Stimulated activated CD4-positive, alpha-beta T cell treated with anti-CD3 and anti-CD28 coated beads, Interleukin-4, amount 100 ng/mL, for 1 hour (primary cell): ENCODE measurements at places on chromosomes 5 and 9.

GRCh38 chr5:59264639-59265245 lies 628.8 kb downstream of the PDE4D start:
- DNase-seq: no peak

DNA sequence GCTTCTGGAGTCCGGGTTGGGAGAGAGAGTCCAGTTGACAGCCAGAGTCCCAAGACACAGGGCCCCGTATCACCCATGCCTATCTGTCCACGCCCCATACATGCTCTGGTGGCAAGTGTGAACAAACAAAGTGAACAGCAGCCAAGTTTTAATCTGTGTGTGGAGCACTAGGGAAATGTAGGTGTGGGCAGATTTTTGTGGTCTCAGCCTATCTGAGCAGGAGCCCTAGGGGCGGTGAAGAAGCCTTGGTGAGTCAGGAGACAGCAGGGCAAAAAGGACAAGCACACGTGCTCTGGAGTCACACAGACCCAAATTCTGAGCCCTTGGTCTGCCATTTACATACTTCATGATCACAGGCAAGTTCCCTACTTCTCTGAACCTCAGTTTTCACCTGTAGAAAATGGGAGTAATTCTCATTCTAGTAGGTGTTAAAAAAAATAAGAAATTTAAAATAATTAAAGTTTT lies 23.2 kb downstream of the EGR1 start:
- no peak for DNase-seq

DNA sequence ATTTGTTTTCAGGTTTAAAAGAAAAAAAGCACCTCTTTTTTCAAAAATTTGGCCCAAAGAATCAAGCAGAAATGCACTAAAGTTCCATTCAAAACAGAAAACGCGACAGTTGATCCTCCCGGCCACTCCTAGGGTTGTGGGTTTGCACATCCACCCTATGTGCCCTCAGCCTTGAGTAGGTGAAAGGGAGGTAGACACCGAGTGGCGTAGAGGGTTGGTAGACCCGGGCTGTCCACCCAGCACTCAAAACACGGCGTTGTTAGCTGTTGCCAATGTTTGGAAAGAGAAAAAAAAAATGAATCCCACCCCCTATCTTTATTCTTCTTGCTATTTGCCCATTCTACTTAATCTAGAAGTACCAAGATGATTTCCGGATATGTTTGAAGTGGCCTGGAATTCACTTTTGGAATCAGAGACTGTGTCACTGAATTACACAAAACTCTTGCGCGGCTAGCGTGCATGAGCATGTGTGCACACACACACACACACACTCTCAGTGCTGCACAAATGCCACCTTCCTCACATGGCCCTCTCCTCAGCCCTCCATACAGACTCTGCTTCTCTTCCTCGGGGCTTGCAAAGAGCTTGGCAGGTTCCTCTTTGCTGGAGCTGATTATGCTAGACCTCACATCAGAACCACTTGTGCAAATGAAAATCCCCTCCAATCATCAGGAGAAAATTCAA lies 110.2 kb upstream of the HAND1 start:
- DNase-seq: no peak

DNA sequence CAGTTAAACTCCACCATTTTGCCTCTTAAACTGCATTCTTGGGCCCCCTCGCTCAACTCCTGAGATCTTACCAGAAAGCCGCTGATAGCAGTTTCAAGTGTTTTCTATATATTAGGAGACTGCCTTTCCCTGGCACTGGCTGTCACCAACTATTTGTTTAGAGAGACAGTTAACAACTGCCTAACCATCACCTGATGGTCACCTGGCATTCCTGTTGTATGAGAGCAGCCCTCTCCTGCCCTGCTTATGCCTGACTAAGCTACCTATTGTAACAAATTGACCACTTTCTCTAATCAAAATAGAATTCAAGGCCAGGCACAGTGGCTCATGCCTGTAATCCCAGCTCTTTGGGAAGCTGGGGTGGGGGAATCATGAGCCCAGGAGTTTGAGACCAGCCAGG lies 28.0 kb upstream of the SIL1 start:
- no peak for DNase-seq

GRCh38 chr9:17776735-17777134 lies 197.9 kb downstream of the SH3GL2 start:
- DNase-seq: no peak

DNA sequence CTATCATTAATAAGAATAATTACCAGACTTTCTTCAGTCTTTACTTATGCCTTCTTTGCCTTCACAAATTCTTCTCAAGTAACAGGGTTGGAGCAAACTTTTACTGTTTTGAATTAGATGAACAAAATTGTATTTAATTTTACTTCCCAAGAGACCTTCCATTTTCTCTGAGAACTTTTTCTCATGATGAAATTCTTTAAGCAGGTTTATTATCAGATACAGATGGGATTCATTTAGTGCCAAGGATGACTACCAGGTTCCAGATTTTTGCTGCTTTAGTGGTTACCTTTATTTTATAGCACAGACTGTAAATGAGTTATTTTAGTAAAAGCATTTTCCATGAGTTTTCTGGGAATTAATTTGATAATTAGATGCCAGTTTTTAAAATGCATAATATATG lies 125.1 kb downstream of the GDNF start:
- no peak for DNase-seq

DNA sequence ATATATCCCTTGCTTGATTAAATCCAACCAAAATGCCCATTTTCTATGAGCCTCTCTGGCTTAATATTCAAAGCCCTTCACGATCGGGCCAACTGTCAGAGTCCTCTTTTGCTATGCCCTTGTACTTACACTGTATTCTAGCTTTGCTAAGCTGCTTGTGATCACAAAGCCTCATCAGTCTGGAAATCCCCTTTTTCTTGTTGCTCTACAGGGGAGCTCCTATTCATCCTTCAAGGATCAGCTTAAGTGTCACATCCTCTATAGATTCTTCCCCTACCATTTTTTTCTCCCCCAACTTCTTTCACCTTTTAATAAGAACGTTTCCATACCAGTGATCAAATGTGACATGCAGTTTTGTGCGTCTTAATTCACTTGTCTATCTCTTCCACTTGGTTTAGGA lies 450.4 kb upstream of the CHD1 start:
- DNase-seq: no peak

DNA sequence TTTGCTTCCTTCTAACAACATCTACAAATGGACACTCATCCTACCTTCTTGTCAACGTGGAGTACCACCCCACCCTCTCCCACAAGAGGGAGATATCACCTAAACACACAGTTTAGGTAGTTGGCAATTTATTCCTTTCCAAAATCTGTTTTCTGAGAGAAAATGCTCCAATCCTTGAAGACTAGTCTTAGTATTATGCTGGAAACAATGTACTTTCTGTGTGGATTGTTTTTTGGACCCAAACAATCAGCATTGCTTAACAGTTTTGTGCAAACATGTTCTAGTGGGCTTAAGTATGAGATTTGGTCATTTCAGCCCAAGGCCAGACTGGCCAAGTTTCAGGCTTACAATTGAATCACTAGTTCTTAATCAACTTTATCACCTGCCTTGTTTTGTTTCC lies 359.1 kb downstream of the ARHGEF28 start:
- no peak for DNase-seq

GRCh38 chr5:73282923-73283322 lies 109.9 kb downstream of the TMEM174 start:
- DNase-seq: no peak

DNA sequence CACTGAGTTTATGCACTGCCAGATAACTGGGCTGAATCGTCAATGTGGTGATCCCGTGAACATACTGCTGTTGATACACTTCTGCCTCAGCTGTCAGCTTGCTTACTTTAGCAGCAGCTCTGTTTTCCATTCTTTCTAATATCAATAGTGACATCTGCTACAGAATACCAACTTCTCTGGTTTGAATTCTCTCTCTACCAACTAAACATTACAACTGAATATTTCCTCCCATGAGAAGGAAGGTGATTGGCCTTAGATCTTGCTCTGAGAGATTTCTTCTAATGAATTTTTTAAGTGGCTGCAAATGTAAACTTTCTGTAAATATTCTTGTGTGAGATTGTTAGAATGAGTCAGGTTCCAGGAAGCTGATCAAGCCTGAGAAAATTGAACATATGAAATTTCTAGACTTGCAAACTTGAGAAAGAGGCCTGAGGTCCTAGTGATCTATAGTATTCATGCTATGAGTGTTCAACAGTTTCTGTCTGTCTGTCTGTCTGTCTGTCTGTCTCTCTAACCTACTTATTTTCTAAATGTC lies 205.5 kb upstream of the CDKN2B start:
- DNase-seq: no peak

GRCh38 chr5:170275376-170275994 lies 22.1 kb downstream of the LCP2 start:
- DNase-seq: no peak

DNA sequence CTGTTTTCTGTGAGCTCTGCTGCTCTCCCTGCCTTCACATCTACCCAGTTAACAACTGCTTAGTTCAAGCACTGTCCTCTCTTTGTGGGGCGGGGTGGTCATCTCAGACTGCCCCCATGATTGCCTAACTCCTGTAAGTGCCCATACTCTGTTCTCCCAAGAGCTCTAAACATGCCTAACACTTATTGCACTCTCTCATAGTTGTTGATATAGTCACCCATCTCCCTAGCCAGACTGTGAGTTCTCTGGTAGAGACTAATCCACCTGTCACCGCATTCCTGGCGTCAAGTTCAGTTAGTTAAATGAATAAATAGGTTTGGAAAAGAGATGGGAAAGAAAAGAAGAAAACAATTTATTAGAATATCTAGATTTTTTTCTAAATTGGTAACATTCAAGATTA lies 18.3 kb upstream of the MUSK start:
- DNase-seq: no peak

DNA sequence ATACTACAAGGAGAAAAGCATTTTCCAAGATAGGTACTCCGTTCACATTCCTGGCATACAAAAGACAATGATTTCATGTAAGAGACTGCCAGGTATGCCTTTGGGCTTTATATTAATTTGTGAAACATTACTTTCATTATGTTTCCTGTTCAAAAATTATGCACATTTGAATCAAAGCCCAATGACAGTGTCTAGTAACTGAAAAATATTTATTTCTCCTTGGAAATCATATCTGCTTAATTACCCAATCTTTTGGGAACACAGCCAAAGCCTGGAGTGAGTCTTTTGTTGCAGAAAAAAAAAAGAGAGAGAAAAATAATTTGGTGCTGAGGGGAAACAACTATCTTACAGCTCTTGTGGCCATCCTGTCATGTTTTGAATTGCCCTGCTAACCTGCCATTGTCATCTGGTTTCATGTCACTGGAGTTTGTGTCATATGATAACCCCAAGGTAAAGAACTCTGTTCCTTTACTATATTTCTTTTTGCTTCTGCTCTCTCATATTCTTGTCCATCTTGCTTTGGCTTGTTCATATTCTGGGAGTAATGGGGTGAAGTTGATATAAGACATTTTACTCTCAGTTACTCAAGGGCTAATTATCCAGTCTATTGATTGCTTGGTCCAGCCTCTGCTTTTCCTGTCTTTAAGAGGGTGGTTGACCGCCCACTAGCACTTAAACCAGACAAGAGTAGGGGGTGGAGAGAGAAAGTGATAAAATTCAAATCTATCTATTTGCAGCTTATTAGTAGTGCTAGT lies 238.3 kb upstream of the NUDT12 start:
- no peak for DNase-seq

DNA sequence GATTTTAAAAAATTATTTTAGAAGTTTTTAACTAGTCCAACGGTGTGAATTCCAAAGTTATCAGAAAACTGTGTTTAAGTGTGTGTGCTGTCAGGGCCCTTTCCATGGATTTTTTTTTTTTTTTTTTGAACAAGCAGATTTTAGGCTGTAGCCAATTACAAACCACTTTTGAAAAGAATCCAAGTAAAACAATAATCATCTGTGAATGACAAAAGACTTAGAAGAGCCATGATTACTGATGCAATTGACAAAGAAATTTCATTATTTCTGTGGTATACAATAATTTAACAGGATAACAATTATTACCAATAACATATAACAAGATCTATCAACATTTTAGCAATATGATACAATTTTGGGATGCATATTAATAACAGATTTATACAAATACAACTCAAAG lies 16.2 kb upstream of the PAIP1 start:
- DNase-seq: no peak

GRCh38 chr9:127444283-127444920 lies 6.8 kb downstream of the RPL12 start:
- DNase-seq: peak; percentile 25

GRCh38 chr5:37831821-37832534 lies 7.9 kb downstream of the GDNF start:
- DNase-seq: no peak

DNA sequence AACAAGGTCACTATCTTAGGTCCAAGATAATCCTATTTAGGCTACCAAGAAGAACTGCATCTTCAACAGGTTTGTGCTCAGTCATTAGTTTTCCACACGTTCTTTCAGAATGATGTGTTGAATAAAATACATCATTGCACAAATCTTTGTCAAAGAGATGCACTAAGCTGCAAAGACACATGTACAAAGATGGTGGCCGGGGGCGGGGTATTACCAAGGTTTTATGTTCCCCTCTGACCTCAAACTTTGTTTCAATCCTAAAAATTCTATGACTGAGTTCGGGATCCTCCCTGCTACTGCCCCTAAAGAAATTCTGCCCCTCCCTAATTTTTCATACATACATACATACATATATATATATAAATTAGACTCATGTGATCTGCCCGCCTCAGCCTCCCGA lies 14.2 kb downstream of the HSPA9 start:
- no peak for DNase-seq

GRCh38 chr9:129713402-129713679 lies 39.5 kb downstream of the PTGES start:
- no peak for DNase-seq

GRCh38 chr9:36716496-36716895 lies 143.8 kb downstream of the MELK start:
- DNase-seq: no peak

- DNase-seq: no peak
These were observed 341.4 kb downstream of the ARHGEF28 start for GRCh38 chr5:73967347-73967746.

DNA sequence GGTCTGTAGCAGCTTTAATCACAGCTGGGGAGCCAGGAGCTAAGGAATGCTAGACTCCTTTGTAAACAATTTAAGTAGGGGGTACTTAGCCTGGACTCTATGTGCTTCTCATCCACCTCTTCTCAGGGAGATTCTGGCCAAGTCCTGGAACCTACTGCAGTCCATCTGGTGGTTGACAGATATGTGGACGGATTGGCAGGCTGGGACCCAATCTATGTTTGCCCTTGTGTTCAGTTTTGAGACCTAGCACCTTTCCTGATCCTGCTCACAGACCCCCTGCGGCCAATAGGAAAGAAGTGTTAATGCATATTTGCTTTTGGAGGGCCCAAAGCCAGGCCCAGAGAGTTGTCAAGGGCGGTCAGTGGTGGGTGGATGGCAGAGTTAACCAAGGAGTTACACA lies 6.4 kb downstream of the SLC22A5 start:
- no peak for DNase-seq

- no peak for DNase-seq
These were observed 76.2 kb upstream of the CHD1 start for GRCh38 chr5:99004960-99005359.

DNA sequence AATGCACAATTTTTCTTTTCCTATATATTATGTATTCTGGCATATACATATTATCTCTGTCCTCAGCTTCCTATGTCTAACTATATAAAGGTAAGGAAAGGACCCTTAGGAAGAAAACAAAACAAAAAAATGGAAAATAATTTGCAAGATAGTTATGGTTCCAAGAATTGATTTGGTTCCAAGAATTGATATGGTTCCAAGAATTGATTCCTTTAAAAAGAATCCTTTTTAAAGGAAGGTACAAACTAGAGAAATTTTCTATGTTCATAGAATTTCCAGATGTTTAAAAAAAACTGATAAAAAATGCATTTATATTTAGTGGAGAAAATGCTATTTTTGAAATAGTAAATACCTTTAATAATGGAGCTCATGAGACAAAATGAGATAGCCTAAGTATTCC lies 12.1 kb downstream of the LYRM7 start:
- no peak for DNase-seq

GRCh38 chr5:19676895-19677294 lies 311.1 kb downstream of the CDH18 start:
- no peak for DNase-seq
